Left ventricle myocardium inferior (tissue), 1 donor: ENCODE measurements at places on chromosomes 16 and 17.

- no peak for DNase-seq
Observed at GRCh38 chr16:47323241-47323640, 137.6 kb downstream of the ITFG1 start.

DNA sequence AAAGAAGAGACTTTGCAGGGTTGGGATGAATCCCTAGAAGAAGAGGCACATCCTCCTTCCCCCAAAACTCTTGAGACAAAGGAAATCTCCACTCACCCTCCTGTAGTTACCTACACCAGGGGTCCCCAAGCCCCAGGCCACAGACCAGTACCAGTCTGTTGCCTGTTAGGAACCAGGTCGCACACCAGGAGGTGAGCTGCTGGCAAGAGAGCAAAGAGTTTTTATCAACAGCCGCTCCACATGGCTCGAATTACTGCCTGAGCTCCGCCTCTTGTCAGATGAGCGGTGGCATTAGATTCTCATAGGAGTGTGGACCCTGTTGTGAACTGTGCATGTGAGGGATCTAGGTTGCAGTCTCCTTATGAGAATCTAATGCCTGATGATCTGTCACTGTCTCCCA is 98.9 kb downstream of the CCT6B start:
- no peak for DNase-seq

GRCh38 chr17:49688848-49689247 is 11.0 kb upstream of the SPOP start:
- no peak for DNase-seq

DNA sequence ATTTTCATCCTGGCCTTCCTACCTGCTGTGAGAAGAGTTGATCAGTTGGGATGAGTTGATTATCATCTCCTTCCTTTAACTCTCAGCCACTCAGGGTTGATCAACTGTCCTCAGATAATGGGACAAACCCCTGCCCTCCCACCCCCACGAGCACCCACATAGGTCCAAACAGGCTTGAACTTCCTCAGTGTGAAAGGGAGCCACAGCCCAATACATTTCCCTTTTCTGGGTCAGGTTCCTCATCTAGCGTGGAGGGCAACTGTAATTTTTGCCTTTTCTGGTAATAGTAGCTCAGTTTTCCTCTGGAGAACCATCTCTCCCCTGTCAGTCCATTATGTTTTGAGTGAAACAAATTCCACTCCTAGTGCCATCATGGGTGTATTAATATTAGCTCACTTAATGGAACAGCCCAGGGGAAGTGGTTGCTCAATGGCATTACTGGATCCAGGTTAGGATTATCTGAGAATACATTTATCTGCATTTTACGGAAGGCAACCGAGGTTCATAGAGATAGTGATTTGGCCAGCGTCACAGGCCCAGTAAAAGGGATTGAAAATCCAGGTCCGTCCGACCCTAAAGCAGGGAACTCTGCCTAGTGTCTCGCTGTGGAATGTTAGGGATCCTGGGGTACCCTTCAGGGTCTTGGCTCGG is 476 bp upstream of the LPCAT2 start:
- no peak for DNase-seq

- DNase-seq = no peak
Observed at GRCh38 chr17:55161935-55162555, 102.7 kb upstream of the HLF start.

GRCh38 chr16:9907752-9908151 is 274.5 kb downstream of the GRIN2A start:
- DNase-seq = no peak

GRCh38 chr17:71494062-71494855 is 626.6 kb upstream of the SOX9 start:
- DNase-seq = no peak

DNA sequence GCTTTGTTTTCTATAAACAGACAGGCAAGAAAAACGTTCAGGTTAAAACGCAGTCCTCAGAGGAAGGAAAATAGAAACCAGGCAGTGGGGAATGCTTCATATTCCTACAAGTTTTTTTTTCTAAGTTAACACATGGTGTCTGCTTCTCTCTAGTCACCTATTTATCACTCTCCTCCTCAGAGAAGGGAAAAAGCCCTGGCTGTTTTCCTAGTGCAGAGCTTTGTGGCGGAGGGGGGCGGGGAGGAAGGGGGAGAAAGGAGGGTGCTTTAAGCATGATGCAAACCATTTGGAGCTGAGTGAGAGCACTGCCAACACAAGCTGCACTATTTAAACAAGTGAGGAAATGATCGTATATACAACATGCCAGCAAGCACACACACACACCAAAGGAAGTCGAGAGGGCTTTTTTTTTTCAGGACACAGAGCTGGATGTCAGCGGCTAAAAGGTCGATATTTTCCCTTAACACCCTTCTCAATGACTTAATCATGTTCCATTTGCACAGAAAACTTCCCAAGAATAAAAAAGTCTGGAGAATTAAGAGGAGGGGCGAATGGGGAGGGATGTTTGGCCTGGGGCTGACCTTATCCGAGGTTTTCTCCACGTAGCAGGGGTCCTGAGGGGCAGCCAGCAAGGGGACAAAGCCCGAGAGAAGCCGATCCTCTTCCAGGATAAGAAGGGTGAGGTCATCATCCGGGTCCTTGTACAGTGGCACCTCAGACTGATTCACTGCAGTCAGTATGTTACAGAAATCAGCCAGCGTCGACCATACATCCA is 117.4 kb downstream of the HIC1 start:
- DNase-seq = peak; percentile 84

DNA sequence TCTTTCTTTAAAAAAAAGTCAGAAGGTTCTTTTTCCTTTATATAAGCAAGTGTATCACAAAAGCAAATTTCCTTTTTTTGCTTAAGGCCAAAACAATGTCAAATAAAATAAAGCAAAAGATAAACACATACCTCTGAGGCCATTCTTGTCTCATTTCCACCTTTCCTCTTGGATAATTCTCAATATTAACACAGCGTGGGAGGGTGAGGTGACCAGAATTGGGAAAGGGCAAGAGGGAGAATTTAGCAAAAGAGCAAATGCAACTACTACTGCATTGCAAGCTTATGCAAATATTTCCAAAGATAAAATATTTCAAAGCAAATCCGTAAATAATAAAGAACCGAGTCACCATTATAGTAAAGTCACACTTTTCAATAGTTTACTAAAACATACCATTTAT is 153.4 kb upstream of the PSMD7 start:
- no peak for DNase-seq

- no peak for DNase-seq
Observed at GRCh38 chr16:4026854-4027253, 89.4 kb downstream of the ADCY9 start.

- DNase-seq = peak; percentile 44
Observed at GRCh38 chr17:77886387-77886728, 72.1 kb upstream of the TNRC6C start.

DNA sequence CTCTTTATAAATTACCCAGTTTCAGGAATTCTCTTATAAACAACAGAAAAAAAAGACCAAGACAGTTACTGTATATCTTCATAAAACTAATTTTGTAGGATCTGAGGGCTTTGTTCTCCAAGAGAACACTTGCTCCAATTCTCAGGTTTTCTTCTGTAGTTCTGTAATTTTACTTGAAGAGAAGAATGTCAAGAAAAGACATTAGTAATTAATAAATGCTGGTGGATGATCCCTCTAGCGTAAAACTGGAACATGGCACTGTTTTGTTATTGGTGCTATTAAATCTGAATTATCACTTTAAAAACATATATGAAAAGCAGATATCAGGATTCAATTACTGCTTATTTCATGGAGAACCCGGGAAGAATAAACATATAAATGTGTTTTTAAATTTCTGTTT is 36.5 kb upstream of the CPHXL start:
- DNase-seq = no peak

DNA sequence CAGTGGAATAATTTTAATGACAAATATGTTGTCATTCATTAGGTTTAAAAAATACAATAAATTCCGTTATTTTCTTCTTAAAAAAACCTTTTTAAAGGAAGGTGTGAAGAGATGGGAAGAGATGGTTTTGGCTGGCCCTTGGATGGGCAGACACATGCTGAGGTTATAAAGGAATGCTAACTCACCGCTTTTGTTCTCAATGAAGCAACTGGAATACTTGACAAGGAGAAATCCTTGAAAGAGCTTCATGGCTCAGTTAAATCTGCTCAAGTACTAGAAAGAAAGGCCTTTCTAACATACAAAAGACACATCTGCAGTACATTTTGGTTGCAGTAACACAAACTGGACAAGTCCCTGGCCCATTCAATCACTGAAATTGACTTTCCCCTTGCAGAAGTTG is 158.3 kb upstream of the KCNJ16 start:
- DNase-seq = no peak

- no peak for DNase-seq
Observed at GRCh38 chr16:78816499-78817195, 717.2 kb downstream of the WWOX start.

DNA sequence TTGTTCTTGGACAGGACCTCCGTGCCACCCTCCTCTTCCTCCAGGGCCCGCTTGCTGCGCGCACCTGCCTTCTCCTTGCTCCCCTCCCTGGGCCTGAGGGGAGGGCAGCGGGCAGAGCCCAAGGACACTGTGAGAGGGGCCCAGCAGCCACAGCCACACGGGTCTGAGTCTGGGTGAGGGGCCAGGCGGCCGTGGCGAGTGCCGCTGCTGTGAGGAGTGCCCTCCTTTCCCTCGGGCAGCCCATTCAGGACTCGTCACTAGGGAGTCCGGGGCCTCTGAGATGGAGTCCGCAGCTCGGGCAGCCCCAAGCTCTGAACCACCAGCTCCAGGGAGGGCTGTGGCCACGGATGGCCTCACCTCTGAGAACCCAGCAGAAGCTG is 5.6 kb downstream of the DUS1L start:
- DNase-seq = no peak

GRCh38 chr17:78817123-78817522 is 23.5 kb downstream of the USP36 start:
- no peak for DNase-seq

DNA sequence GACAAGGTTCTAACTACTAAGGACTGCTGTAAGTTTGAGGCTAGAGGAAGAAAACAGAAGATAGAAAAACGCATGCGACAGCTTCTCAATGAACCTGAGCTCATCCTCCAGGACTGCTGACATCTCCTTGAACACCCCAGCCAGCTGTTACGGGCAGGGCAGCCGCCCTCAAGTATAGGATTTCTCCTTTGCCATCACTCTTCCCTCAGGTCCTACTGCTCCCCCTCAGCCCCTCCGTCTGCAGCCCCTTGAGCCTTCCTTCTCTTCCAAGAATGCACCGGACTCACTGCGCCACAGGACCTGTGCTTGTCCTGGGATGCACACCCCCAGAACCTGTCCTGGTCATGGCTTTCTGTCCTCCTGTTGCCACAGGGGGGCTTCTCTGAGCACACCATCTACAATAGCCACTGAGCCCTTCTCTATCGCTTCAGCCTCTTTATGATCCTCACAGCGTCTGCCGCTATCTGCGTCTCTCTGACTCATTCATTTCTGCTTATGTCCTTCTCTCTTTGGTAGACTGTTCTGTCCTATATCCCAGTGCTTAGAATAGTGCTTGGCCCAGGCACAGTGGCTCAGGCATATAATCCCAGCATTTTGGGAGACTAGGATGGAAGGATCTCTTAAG is 15.7 kb upstream of the XYLT2 start:
- DNase-seq = no peak

DNA sequence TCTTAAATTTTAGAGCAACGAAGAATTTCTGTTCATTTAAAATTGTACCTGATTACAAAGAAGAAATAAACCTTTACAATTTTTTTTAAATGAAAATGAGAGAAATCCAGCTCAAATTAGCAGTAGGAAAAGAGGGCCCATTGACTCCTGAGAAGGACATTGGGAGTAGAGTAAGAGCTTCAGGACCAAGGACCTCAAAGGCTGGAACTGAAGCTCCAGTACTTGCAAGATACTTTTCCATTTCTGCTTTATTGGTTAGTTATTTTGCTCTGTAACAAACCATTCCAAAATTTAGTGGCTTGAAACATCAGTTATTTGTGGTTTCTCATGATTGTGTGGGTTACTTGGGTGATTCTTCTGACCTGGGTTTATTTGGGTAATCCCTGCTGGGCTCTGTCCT is 165.9 kb downstream of the PRKCB start:
- no peak for DNase-seq
